ENCODE measurements at places on chromosomes 1 and 21.

DNA sequence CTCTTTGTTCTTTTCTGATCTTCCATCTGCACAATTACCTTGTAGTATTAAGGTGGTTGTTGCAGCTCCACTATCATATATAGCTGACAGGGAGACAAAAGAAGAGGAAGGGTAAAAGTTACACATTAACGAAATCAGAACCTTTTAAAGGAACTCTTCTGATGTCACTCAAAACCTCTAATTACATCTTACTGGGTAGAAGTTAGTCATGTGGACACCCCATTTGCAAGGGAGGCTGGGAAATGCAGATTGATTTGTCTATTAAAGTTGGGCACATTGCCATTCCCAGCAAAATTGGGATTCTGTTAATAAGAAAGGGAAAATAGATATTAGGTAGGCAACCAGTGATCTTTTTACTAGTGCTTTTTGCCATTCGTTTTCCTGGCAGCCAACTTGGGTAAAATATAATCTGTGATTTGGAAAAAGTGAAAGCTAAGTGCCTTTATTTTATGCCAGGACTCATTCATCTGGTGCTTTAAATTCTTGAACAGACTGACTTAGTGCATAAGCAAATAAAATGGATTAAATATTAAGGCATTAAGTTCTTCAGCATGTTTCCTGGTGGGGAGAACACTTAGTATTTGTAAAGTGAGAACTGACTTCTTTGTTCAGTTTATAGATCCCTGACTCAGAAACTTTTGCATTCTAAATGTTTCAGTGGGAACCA lies 71.3 kb downstream of the DNM3 start:
- no peak for DNase-seq

- DNase-seq = no peak
These were observed 94.2 kb downstream of the KCNK1 start for GRCh38 chr1:233707880-233708815.

GRCh38 chr1:43938892-43939587 lies 5.4 kb downstream of the ARTN start:
- no peak for DNase-seq

- DNase-seq = no peak
These were observed 74.3 kb downstream of the ETS2 start for GRCh38 chr21:38879912-38880576.

DNA sequence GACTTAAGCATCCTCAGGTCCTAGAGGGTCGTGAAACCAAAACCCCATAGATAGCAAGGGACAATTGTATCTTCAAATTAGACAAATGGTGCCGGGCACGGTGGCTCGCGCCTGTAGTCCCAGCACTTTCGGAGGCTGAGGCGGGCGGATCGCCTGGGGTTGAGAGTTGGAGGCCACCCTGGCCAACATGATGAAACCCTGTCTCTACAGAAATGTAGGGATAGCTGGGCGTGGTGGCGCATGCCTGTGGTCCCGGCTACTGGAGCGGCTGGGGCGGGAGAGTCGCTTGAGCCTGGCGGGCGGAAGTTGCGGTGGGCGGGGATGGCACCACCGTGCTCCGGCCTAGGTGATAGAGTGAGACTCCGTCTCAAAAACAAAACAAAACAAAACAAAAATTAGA lies 780.6 kb downstream of the BRINP3 start:
- DNase-seq = no peak

DNA sequence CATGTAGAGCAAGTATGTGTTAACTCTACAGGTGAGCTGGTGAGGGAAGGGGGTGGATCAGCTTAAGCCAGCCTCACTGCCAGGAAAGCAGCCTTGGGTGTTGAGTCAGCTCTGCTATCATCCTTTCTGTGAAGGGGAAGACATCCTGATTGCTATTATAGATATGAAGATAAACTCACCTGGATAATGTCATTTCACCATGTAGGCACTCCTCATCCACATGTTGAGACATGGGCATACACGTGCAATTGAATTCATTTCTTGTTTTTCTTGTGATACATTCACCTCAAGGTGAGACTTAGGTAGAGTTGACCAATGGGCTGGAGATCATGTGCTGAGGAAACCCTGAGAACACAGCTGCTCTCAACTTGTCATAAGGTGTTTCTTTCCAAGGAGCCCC lies 136.9 kb downstream of the CACNA1E start:
- DNase-seq = no peak

DNA sequence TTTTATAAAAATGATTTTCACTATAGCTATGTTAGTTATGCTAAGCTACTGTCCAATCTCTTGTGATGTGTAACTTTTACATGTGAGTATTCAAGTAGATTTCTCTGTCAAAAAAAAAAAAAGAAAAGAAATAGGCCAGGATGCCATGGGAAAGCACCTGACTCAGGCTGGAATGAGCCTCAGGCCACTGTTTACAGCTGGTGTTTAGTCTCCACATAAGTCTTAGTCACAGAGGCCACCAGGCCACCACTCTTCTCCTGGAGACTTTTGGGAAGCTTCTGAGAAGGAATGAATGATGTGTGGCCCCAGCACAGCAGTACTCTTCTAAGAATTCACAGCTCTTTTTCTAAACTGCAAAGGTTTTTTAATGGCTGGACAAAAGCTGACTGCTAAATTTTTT lies 48.9 kb downstream of the CHML start:
- DNase-seq = peak; percentile 62

GRCh38 chr21:34935898-34936297 lies 113.2 kb downstream of the RUNX1 start:
- no peak for DNase-seq

DNA sequence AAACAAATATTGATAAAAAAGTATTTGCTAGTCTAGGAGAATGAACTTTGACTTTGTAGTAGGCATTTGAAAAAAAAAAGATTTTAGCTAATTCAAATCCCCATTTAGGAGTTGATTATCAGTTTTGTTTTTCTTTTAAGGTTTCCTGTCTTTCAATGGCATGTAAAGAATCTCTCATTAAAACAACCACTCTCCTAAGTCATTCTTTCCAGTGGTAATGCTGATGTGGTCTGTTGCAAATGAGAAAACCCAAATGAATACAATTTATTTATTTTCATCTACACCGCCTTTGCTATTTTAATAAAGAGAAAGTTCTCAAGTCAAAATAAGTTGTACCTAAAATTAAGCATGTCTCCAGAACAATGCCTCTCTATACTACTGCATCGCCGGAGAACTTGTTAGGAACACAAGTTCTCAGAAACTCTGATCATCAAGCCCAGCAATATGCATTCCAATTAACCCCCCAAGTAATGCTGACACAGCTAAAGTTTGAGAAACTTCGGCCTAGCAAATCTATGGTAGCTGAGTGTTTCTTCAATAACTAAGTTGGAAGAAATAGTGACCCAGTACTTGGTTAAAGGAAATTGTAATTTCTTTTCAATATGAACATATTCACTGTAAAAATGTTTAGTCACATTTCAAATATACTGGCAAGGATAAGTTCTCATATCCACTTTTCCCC lies 255.1 kb downstream of the PTPRC start:
- peak; percentile 23 for DNase-seq

DNA sequence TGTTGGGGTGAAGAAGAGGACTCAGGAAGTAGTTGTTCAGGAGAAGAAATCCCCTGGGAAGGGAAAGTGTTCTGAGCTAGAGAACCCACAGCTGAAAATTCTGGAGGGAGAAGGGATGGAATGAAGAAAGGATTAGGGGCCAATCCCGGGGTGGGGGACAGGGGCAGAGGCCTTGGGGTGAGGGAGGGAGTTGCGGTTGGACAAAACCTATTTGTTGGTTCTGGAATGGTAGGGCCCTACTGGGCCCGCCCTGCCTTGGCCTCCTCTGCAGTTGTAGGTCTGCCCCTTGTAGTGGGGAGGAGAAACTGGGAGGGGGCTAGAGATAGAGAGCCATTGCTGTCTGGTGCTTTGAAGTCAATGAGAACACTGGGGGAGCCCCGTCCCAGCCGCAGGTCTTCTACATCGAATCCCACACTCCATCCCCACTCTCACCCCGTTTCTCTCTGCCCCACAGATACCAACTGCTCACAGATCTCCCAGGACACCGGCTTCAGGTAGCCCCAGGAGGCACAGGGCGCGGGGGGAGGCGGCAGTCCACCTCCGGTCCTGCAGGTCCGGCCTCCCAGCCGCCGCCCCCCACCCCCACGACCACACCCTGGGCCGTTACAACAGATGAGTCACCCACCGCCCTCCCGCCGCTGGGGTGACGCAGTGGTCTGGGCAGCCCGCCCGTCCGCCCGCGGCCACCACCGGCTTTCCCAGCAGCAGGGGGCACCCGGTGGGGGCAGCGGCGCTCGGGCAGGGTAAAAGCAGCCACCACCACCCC lies 1.1 kb downstream of the TAGLN2 start:
- DNase-seq = peak; percentile 92

- no peak for DNase-seq
These were observed 3.0 kb upstream of the RIT1 start for GRCh38 chr1:155913969-155914757.

DNA sequence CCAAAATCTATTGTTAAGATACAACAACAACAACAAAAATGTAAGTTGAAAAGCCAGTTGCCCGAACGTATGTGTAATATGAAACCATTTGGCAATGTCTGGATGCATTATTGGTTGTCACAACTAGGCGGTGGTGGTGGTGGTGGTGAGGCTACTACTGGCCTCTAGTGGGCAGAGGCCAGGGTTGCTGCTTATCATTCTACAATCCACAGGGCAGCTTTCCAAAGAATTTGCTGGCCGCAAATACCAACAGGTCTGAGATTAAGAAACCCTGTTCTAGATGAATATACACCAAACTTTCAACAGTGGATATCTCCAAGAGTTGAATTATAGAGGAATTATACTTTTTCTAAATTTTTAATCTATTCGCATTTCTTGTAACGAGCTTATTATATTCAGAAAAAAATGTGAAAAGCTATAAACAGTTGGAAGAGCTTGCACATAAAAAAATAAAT lies 26.8 kb upstream of the ZNF697 start:
- peak; percentile 37 for DNase-seq

DNA sequence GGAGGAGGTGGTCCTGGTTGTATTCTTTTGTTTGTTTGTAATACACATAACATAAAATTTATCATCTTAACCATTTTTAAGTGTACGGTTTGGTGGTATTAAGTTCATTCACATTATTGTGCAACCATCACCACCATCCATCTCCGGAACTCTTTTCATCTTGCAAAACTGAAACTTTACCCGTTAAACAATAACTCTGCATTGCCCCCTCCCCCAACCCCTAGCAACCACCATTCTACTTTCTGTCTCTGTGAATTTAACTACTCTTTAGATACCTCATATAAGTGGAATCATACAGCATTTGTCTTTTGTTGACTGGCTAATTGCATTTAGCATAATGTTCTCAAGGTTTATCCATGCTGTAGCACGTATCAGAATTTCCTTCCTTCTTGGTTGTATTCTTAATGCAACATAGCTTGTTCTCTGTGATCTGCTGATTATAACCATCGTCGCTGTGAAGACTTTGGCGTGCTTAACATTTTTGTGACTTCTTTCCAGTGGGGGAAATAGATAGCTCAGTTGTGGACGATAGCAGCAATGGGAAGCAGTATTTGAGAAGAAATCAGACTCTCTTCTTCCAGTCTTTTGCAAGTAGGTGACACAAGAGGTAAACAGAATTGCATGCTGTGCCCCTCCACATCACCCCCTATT lies 117.5 kb upstream of the HOOK1 start:
- no peak for DNase-seq

- DNase-seq = no peak
These were observed 66.0 kb downstream of the PLEKHA6 start for GRCh38 chr1:204293605-204294337.

DNA sequence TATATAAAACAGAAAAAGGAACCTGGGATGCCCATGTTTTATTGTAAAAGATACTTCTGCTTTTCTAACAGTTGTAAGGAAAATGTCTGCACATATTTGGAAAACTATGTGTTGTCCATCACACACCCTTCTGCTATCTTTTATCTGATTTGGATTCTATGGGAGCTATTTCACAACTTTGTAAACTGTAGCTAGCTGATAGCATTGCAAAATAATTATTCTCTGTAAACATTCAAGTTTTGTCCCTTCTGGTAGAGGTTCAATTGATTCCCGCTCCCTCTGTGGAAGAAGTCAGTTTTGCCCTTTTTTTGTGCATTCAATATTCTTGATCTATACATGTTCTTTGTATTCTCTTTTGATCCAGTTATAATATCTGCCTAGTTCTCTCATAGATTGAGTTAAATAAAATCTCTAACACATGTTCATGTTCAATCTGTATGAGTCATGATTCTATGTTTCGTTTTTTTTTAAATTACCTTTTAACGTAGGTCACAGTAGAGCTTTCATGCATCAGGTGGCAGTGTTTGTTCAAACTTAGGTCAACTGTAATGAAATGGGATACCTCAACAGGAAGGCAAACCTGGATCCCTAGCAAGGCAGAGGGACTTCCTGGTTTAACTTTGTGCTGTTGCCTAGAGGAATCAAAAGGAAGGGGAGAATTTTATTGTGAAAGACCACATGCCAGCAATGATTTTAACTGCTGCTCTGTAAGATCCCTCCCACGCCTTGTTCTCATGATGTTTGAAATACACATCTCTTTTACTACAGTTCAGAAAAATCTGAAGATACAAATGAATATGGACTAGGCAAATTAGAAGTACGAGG lies 26.0 kb upstream of the BCL9 start:
- peak; percentile 89 for DNase-seq

GRCh38 chr1:85473390-85473789 lies 8.4 kb upstream of the DDAH1 start:
- DNase-seq = no peak

DNA sequence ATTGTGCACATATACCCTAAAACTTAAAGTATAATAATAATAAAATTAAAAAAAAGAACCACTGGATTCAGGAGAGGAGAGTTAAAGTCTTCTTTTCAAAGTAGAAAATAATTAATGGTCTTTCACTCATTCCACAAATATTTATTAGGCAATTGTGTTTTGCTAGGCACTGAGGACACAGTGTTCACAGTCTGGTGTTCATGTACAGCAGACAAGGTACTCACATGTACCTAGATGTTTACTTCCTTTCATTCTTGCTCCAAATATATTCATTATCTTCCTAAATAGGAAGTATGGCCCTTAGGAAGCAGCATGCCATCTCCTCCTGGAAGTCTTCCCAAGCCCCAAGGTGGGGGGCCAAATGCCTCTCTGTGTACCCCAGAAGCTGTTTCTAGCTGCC lies 265.0 kb downstream of the NPHP4 start:
- DNase-seq = no peak

DNA sequence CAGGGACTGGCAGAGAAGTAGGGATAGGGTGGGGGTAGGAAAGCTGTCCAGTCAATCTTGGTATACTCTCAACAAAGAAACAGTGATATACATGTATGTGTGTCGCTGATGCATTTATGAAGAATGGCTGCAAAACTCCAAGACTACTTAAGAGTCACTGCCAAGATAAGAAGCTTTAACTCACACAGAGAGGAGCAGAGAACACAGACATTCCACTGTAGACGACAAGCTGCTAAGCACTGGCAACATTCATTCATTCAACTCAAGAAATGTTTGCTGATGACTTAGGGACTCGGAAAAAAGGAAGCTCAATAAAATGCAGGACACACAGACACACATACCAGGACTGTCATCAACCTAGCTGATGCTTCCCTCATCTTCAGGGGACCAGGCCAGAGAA lies 5.5 kb downstream of the CTNNBIP1 start:
- DNase-seq = no peak
